ENCODE measurements at places on chromosomes 7 and 10. TPM values are rescaled to one million over a fixed set of nuclear protein-coding genes. Genes with fewer than 3 reads are reported as not detected.
A peak's percentile ranks its signal among the peaks of the same experiment; 100 is the strongest.

DNA sequence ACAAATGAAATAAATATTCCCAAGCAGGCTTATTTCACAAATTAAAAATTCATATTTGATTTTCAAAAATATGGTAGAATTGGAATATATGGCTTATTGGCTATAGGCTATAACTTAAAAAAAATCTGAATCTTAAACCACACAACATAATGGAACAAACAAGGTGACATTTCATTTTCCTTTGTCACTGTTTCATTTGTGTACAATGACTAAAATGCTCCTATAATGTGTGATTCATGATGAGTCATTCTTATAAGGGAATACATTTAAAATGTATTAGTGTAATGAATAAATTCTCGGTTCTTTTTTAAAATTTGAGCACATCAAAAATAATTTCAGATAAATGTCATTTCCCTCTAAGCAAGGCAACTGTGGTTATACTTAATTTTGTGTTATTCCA lies 148.0 kb upstream of the ANK3 start:
- no peak for DNase-seq

- DNase-seq = no peak
These were observed 5.3 kb upstream of the COL1A2 start for GRCh38 chr7:94389381-94389780.

- no peak for DNase-seq
These were observed 207.7 kb downstream of the SKAP2 start for GRCh38 chr7:26656735-26657134.

DNA sequence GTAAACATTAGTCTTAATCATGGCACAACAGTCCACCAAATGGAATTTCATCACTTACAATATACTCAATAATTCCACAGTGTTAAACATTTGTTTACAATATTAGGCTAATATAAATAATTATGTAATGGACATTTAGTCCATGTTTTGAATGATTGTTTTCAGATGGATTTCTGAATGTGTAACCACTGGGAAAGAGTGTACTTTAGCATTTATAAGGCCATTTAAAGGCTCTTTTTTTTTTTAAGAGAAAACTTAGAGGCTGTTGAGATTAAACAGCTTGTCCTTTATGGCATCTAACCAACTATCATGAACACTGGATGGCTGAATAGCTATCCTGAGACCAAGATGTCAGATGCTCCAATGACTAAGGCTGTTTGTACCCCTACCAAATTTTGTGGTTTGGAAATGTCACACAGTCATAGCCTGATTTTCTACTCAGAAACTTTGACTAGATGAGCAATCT lies 248.3 kb upstream of the GLI3 start:
- no peak for DNase-seq

The AKR1C3 gene
- 54.6 TPM for polyA plus RNA-seq

- peak; percentile 34 for DNase-seq
These were observed 177.9 kb upstream of the PLXDC2 start for GRCh38 chr10:19638182-19638895.

- no peak for DNase-seq
These were observed 30.0 kb downstream of the MGMT start for GRCh38 chr10:129497013-129497412.

- peak; percentile 3 for DNase-seq
These were observed 1.1 kb downstream of the BAZ1B start for GRCh38 chr7:73520673-73521635.

- DNase-seq = no peak
These were observed 158.6 kb upstream of the INSYN2A start for GRCh38 chr10:127354992-127355391.

Measured in mammary epithelial cell (primary cell).